ENCODE measurements at places on chromosomes 6 and 20.

GRCh38 chr6:138393871-138394783 lies 9.9 kb upstream of the HEBP2 start:
- DNase-seq, result no peak

- DNase-seq, result no peak
Measured at GRCh38 chr6:84768442-84769174, 4.2 kb upstream of the TBX18 start.

DNA sequence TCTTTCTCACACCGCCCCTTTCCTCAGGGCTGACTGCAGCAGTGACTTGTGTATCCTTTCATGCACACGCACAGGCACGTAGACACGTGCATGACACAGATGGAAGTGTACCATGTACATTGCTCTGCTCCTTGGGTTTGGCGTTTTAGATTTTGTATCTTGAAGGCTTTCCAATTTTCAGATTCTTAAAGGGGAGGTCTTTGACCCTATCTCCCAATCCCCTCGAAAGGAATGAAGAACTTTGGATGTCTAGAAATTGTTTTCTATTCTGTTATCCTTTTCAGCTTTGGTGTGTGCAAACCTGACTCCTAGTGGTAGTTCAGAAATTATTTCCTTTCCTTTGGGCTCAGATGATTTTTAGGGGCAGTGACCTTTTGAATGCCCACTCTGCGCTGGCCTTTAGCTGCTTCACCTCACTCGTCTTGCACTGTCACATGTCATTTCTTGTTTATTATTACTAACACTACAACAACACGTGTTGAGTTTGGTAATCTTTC lies 63.0 kb downstream of the HIVEP1 start:
- no peak for DNase-seq

DNA sequence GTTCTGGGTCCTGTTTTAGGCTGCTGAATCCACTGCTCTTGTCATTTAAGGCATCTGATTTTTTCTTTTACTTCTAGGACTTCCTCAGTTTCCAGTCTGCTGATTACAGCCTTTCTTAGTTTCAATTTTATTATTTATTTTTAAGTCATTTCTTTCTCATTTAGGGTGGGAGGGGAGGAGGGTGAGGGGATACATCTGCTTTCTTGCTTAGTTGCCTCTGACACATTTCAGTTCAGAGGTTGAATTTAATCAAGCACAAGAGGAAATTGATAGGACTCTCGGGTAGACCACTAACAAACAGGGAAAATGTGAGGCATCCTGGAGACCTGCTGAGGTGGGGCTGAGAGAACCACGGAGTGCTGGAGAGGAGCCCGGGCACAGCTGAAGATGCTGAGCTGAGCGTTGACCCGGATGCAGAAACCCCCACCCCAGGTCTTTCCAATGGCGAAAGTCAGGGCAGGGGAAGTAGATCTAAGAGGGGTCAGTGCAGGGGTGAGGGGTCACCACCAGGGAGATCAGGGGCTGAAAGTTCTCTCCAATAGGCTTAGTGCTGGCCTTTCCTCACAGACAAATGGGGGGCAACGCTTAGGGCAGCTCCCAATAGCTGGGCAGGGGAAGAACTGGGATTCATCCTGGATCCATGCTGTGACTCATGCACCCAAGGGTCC lies 7.6 kb upstream of the TREML2 start:
- no peak for DNase-seq

- no peak for DNase-seq
Measured at GRCh38 chr6:79030023-79030422, 48.0 kb downstream of the PHIP start.

GRCh38 chr6:23305325-23305943 lies 736.1 kb downstream of the HDGFL1 start:
- DNase-seq, result no peak

- no peak for DNase-seq
Measured at GRCh38 chr6:56022678-56023077, 147.3 kb upstream of the BMP5 start.

DNA sequence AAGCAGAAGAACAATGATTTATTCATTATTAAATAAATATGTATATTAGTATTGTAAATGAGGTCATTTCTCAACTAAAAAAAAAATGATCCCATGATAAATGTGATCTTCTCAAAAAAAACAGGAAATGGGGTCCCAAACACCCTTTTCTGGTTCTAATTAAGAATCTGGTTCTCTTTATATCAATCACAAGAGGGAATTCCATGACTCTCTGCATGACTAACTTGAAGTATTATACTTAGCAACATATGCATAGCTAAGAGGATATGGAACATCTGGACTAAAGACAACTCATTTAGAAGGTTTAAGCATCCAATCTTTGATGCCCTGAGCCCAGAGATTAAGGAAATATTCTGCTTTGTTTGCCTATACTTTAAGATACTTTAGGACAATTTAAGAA lies 89.7 kb upstream of the EMILIN3 start:
- DNase-seq, result no peak

- no peak for DNase-seq
Measured at GRCh38 chr6:136551103-136551502, 881 bp upstream of the MAP7 start.

DNA sequence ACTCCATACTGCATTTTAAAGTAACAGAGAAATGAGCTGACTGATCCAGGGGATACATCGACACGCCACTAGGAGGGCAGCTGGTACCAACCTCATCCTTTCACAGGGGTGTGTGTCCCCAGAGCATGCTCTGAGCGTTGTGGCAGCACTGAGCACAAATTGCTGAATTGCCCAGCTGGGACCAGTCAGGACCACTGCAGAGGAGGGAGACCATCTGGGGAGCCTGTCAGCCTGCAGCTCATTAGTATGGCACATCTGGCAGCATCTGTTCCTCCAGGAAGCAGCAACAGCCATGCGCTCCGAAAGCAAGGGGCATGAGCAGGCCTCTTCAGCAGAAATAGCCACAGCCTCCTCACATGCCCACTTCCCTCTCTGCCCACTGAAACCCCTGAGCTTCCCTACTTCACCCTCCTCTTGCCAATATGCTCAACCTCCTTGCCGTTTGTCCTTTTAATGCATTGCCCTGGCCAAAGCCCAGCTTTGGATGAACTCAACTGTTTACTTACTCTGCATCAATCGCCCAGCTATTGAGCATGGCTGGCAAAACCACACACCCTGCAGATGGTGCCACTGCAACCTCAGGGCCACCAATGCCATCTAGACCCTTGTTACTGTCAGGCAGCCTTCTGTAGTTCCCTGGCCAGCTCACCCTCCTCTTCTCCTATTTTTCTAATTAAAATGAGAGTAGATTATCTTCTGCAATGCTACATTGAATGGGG lies 77.6 kb upstream of the NEDD9 start:
- no peak for DNase-seq

GRCh38 chr6:131568726-131569125 lies 4.3 kb upstream of the ARG1 start:
- DNase-seq, result no peak

- DNase-seq, result no peak
Measured at GRCh38 chr6:25449774-25450173, 170.6 kb downstream of the CARMIL1 start.

- DNase-seq, result no peak
Measured at GRCh38 chr6:170116636-170117035, 174.2 kb downstream of the DLL1 start.

GRCh38 chr6:7615611-7616383 lies 25.8 kb downstream of the SNRNP48 start:
- DNase-seq, result no peak

- DNase-seq, result no peak
Measured at GRCh38 chr6:146984251-146984924, 219.8 kb upstream of the STXBP5 start.

DNA sequence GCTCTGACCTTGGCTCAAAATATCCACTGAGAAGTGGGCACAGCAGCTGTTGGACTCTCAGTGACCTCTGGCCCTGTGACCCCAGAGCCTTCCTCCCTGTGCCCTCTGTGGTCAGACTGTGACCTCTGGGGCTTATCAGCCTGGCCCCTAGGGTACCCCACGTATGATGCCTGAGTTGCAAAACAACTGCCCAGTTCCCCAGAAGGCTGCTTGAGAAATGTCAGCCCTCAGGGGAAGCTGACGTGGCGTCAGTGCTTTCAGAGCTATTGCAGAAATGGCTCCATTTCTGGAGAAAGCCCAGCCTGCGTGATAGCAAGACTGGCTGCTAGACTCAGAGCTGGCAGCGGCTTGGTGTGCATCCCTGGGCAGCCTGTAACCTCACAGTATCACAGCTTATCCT lies 31.5 kb upstream of the TGM2 start:
- DNase-seq, result no peak

DNA sequence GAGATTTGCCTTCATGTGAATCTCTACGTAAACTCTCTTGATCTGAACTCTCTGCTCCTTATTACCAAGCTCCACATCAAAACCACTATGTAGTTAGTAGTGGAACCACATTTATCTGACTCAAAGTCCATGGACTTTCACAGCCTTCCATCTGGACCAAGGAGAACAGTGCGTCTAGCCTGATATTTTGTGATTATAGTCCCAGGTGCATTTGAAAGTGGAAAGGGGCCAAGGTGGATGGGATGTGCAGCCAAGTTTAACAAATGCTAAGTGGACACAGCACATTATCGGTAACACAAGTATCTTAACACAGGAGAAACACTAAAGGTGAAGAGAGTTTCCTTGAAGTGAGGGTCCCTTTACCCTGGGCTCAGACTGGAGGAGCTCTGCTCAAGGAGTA lies 281.2 kb upstream of the SGK1 start:
- no peak for DNase-seq

DNA sequence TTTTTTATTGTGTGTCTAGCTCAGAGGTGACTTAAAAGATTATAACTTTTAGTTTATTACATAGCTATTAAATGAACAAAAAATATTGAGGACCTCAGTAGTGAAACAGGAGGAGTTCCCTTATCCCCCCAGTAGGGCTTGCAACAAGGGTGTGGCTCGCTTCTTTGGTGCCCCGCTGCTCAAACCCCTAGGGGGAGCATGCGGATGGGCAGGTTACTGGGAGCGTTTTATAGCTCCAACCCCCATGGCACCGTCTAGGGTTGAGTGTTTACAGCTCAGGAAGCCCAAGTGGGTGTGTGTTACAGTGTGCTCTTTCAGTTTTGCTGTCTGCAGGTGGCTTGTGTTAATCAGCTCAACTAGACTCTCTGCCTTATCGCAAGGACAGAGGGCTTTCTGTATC lies 1513.7 kb downstream of the GRIK2 start:
- no peak for DNase-seq

DNA sequence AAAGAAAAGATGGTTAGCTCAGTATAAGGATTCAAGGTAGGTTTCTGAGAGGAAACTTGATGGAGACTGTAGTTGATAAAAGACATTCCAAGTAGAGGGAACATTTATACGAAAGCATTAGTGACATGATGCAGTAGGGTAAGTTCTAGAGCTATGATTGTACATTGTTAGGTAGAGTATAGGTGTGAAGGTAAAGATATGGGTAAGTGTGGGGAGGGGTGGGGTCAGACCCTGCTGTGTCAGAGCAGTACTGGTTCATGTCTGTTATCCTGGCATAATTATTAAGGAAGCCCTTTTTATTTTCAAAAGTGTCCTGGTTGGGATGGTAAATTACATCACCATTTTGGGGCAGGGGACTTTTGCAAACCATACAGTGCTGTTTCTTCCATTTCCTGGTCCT lies 635.8 kb downstream of the COL12A1 start:
- no peak for DNase-seq

GRCh38 chr6:148470156-148470555 lies 127.5 kb downstream of the SASH1 start:
- no peak for DNase-seq

GRCh38 chr20:61903575-61904340 lies 161.9 kb downstream of the TAF4 start:
- no peak for DNase-seq

DNA sequence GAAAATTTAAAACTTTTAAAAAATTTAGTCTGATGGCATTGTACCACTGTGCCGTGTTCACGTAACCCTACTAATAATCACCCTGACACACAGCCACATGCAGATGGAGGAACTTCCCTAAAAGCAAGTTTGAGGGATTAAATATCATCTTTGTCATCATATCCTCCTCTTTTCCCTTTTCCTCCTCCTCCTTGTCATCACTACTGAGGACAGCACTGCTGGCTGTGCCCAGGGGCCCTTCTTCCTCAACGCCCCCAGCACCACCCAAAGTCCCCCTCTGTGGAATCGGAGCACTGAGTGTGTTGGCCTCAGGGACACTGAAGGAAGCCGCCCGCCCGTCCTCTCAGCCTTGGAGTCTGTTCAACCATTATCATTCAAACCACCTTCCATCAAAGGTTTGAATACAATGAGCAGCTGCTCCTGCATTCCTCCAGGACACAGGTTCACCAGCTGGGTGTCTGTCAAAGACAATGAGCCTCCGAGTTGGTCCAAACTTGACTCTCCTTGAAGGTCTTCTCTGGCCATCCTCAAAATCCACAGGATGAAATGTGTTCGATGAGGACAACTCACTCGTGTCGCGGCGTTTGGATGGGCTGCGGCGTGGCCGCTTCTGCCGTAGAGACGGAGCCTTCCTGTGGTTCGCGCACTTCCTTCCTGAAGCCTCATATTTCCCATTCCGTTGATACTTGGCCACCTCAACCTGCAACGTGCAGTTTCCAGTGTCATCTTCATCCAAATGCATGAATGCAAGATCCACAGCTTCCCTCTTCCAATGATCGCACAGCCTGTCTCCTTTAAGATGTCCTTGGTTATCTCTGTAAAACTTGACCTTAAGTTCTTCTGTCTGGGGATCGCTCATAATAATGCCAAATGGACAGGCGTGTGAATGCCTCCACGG lies 23.3 kb downstream of the NQO2 start:
- DNase-seq, result no peak

DNA sequence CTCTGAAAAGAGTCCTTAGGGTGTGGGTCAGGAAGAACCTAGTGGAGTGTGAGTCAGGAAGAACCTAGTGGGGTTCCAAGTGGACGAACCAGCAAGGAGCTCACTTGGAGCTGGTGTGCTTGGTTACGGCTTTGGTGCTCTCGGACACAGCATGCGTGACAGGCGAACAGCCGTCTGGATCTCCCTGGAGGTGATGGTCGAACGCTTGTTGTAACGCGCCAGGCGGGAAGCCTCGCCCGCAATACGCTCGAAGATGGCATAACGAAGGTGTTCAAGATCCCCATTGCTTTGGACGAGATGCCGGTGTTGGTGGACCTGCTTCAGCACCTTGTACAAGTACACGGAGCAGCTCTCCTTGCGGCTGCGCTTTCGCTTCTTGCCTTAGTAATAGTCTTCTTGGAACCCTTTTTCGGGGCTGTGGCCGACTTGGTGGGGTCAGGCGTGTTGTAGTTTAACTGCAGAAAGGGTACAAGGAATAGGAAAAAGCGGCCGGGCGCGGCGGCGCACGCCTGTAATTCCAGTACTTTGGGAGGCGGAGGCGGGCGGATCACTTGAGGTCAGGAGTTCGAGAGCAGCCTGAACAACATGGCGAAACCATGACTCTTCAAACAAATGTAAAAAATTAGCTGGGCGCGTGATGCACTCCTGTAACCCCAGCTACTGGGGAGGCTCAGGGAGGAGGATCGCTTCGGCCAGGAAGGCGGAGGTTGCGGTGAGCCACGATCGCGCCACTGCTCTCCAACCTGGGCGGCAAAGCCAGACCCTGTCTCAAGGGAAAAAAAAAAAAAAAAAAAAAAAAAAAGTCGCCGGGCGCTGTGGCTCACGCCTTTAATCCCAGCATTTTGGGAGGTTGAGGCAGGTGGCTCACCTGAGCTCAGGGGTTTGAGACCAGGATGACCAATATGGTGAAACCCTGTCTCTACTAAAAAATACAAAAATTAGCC lies 48.0 kb downstream of the OR2B2 start:
- no peak for DNase-seq

GRCh38 chr6:49526598-49526997 lies 23.9 kb upstream of the C6orf141 start:
- DNase-seq, result no peak

Measured in activated naive CD4-positive, alpha-beta T cell (primary cell).